ENCODE measurements at places on chromosomes 1 and 21.

DNA sequence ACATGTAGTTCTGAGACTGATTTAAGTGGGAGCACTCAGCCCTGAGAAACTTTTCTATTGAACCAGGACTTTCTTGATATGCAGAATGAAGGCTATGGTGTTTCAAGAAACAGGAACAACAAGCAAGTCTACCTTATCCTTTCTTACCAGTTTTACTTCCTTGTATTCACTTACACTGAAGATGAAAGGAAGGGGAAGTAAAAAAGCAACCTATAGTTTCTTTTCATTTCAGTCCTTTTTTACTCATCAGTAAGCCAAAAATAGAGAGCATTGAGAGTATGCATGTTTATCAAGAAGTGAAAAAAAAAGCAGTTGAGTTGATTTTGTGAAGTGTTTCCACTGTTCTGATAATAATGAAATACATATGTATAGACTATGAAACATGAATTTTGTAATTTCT lies 1010.3 kb downstream of the AMY1C start:
- DNase-seq, result no peak

DNA sequence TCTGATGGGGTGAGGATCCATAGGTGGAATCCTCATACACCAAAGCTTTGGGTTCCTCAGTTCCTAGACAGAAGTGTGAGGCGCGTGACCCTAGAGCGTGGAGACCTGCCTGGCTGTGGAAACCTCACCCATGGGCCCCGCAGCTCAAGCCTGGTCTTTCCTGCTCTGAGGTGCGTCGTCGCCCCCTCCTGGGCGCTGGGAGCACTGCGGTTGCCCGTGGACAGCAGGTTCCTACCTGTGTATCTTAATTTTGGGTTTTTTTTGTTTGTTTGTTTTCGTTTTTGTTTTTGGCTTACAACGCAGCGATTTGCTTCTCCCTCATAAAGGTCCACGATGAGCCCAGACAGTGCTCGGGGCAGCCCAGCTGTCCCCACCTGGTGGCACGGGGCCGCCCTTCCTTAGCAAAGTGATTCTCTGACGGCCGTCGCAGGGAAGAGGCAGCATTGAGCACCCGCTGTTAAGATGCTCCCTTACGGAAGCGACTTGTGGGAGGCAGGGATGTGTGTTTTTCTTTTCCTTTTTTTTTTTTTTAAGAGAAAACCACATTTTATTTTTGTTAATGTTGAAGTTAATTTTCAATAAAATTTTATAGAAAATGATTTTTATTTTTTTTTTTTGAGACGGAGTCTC lies 36.5 kb upstream of the TRAPPC10 start:
- peak; percentile 83 for DNase-seq

DNA sequence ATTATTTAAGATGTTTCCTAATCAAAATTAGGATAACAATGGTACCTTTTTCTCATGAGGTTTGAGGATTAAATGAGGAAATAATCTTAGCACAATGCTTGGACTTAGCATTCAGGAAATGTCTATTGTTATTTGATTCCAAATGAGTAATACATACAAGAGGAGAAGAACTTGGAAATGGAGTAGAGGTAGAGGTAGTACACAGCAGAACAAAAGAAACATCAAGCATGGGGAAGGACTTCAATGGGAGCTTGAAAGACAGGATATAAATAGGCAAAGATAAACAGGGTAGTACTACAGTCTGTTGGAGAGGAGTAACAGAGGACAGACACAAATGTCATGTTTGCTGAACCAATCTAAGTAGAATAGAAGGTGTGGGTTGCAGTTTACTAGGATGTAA lies 59.5 kb upstream of the RGS2 start:
- DNase-seq, result no peak

DNA sequence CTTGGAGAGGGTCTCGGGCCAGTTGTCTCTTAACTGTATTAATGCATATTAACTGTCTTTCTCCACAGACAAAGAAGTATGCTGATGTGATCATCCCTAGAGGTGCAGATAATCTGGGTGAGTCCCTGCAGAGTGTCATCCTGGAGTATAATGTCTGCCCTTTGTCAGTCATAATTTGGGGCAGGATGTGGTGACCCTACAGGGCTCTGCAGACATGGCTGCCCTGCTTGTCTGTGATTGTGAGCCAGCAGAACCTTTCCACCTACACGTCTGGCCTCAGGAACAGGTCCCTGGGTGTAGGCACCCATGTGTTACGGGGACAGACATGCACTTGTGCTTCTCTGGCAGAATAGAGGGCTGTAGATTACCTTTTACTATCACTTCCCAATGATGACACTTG lies 78.4 kb downstream of the UCK2 start:
- no peak for DNase-seq

DNA sequence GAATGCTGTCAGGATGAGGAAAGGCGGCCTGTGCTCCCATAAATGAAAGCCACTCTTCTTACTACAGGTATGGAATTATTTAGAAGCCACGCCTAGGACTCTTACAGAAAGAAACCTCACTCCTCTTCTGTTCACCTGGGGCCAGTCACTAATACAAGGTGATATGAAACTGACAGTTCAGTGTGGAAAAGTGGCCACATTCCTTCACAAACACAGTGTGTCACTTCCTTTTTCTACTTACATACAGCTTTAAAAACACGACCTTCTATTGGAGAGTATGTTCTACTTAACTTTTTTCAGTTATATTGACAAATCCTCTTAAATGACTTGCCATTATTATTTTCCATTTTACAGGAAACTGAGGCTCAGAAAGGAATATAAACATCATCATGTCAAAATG lies 163.1 kb downstream of the PCNX2 start:
- DNase-seq, result no peak

DNA sequence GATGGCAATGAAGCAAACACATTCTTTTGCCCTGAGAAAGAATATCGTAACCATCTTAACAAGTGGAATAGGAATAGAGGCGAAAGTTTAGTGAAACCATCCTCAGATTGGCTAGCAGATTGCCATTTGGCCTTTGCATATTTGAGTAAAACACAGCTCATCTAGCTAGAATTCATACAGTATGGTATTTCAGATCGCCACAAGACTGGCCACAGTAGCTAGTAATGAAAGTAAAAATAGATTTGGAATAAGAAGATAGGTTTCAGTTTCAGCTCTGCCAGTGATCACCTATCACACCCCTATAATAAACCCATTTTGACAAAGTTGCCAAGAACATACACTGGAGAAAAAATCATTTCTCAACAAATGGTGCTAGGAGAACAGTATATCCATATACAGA lies 294.9 kb downstream of the LRRIQ3 start:
- DNase-seq, result no peak

- no peak for DNase-seq
Measured at GRCh38 chr21:23712166-23712565, 1895.1 kb downstream of the MRPL39 start.

- DNase-seq, result peak; percentile 69
Measured at GRCh38 chr1:33137800-33138199, 44.0 kb downstream of the TRIM62 start.

DNA sequence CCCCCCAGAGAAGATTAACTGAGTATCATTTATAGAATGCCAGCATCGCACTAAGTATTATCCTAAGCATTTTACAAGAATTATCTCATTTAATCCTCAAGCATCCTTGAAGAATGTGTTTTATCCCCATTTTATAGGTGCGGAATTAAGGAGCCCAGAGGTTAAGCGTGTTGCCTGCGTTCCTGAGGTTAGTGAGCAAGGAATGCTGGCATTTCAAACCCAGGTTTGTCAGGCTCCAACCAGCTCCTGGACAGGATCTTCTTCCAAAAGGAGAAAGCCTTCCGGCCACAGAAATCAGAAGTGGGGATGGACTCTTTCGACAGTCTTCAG lies 82.3 kb downstream of the SSBP3 start:
- no peak for DNase-seq

DNA sequence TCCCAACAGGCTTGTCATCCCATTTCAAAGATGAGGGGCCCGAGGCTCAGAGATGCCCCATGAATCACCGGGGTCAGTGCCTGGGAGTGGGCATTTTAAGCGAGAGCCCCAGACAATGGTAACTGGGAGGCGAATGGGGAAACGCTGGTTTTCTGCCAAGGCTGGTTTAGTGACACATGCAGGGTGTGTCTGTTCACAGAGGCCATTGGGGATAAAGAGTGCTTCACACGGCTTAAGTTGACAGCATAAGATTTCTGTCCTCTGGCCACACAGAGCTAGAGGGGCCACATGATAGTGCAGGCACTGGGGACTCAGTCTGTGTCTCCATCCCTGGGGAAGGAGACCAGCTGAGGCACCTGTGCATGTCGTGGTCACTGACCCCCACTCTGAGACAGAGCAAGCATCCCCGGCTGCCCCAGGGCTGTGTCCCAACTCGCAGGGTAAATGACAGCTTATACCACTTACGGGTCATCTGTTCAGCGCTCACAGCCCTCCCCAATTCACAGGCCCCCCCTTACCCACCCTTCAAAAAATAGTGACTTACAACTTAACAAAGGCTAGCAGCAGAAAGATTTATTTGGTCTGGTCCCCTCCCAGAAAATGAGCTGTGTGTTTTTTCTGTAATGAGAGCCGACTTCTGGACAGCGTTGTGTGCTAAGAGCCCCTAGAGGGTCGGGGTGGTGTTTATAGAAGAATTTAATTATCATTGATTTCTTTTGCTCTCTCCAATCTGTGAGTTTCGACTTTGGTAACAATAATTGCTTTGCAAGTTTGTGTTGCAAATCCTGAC lies 34.9 kb upstream of the ARHGEF16 start:
- no peak for DNase-seq

DNA sequence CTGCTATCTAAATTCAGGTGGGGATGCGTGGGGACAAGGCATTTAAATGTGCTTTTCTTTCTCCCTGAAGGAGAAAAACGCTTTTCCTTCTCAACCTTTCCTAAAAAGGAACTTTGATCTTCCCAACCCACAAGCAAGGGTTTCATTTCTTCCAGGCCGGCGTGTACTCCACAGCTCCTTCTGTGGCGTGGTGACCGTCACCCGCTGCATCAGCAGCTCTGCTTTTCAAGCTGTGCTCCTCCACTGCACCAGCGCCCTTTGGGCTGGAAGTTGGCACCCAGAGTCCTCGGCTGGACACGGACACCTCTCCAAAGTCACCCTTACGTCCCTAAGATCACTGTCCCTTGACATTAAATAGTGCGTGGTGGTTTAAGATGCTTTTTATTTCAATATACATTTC lies 54.3 kb downstream of the PEX14 start:
- no peak for DNase-seq

- no peak for DNase-seq
Measured at GRCh38 chr1:58431901-58432620, 114.5 kb downstream of the OMA1 start.

DNA sequence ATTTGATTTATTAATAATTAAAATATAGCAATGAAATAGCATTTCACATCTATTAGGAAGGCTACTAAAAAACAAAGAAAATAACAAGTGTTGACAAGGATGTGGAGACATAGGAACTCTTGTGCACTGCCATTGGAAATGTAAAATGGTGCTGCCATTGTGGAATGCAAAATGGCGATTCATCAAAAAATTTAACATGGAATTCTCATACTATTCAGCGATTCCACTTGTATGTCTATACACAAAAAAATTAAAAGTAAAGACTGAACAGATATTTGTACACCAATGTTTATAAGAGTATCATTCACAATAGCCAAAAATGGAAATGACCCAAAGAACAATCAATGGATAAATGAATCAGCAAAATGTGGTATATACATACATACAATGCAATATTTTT lies 101.3 kb upstream of the S1PR1 start:
- no peak for DNase-seq

DNA sequence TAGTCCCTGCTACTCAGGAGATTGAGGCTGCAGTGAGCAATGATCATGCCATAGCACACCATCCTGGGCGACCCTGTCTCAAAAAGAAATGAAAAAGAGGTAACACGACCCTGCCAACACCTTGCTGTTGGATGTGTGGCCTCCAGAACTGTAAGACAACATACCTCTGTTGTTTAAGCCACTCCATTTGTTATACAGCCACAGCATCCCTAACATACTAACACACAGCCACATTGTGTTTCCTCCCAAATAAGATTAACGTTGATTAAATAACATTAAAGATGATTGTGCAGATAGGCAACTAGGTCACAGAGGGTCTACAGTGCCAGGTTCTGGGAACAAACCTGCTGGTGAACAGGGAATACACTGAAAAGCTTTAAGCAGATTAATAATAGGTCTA lies 170.4 kb downstream of the RERE start:
- DNase-seq, result no peak

DNA sequence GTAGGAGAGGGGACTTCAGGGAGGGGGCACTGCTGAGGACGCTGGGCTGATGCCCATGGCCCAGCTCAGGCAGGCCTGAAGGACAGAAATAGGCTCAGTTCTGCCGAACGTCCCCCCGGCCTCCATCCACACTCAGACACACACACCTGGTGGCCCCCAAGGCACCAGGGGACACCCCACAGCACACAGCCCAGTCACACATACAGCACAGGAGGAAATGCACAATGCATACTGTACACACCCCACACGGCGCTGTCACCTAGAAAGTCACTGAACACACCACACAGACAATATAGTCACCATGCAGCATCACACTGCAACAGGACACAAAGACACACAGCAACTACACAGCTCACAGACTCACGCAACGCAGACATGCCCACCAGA lies 562 bp downstream of the SYTL1 start:
- DNase-seq, result no peak

DNA sequence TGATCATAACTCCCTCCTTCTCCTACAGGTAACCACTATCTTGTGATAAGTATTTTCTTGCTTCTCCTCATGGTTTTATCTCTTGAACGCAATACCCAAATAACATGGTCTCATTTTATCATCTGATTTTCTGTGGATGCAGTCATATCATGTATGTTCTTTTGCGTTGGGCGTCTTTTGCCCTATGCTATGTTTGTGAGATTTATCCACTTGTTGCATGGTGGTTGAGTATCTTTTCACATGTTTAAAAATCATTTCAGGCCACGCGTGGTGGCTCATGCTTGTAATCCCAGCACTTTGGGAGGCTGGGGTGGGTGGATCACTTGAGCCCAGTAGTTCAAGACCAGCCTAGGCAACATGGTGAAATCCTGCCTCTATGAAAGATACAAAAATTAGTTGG lies 15.6 kb downstream of the PADI3 start:
- no peak for DNase-seq

DNA sequence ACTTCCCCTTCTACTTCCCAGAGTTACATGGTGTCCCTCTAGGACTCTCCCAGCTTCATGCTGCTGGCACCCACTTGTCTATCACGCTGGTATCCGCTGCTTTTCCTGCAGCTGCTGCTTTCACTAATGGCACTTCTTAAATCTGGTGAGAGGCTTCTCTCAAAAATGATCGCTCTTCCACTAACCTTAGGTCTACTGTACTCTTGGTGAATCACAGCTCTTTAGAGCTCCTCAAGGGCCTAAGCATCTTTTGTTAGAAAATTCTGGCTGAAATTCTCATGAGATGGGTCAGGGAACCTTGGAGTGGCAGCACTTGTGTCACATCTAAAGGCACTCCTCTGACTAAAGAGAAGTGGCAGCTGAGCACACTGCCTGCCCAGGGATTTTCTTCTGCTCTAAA lies 32.1 kb downstream of the ZMYND12 start:
- DNase-seq, result no peak

DNA sequence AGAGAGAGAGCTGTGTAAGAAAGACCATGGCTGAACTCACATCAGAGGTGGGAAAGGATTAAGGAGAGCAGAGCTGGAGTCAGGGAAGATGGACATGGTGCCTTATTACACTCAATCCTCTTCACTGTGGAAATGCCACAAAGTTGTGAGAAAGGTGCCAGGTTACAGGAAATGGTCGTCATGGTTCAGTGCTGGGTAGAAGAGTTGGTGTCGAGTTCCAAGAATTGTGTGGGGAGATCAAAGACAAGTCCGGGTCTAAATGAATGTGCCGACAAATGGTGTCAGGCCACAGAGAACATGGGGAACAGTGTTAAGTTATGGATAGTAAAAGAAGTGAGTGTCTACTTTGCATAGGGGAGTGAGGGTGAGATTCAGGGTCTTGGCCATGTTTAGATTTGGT lies 40.9 kb downstream of the LAMC2 start:
- DNase-seq, result no peak

GRCh38 chr21:28385845-28386244 lies 606.8 kb downstream of the LTN1 start:
- no peak for DNase-seq
